ENCODE measurements at places on chromosomes 11 and 22. TPM values are rescaled to one million over a fixed set of nuclear protein-coding genes. Genes with fewer than 3 reads are reported as not detected.

Gene DDX25
- total RNA-seq: 7.4 TPM

Gene TENM4
- 4.3 TPM for total RNA-seq

Gene DCDC1
- total RNA-seq: 0.22 TPM

Gene NPTXR
- 7.8 TPM for total RNA-seq

Gene SPDYC
- total RNA-seq: 0.44 TPM

Gene TRPT1
- 31.5 TPM for total RNA-seq

Gene MIEF1
- total RNA-seq: 34.7 TPM

Gene RASL10A
- total RNA-seq: 0.92 TPM

Gene FOSL1
- 33.7 TPM for total RNA-seq

Gene HEPHL1
- 0.07 TPM for total RNA-seq

Gene LMO1
- 0.50 TPM for total RNA-seq

Gene ACO2
- total RNA-seq: 66.6 TPM

Gene NEAT1
- total RNA-seq: 11.1 TPM

Gene ALDH3B1
- not detected for total RNA-seq

Gene GRAP2
- not detected for total RNA-seq

Gene TH
- not detected for total RNA-seq

Gene VWCE
- total RNA-seq: 20.6 TPM

Gene P2RX6
- total RNA-seq: not detected

Gene FOXRED1
- total RNA-seq: 60.1 TPM

Gene KRTAP5-7
- not detected for total RNA-seq

Gene POU2AF3
- total RNA-seq: 0.52 TPM

Gene PAMR1
- 2.4 TPM for total RNA-seq

Gene POTEH
- total RNA-seq: not detected

Gene ANO9
- 12.3 TPM for total RNA-seq

Gene PRG3
- total RNA-seq: not detected

Gene RRP7A
- total RNA-seq: 101 TPM

Gene CSNK2A3
- 1.7 TPM for total RNA-seq

Gene FGF19
- total RNA-seq: 7.4 TPM

Gene KCNK4
- total RNA-seq: 0.31 TPM

Gene ZNF280B
- total RNA-seq: 8.2 TPM

Gene CCDC73
- total RNA-seq: not detected

Gene CYTH4
- not detected for total RNA-seq

Gene LRRC10B
- 0.31 TPM for total RNA-seq

Gene SCUBE1
- 1.2 TPM for total RNA-seq

Gene SCGB1A1
- not detected for total RNA-seq

Gene APOL5
- not detected for total RNA-seq

Gene NCAM1
- total RNA-seq: 2.2 TPM

Gene FBXO3
- total RNA-seq: 18.9 TPM

Gene UBQLNL
- total RNA-seq: not detected

Gene SLC22A6
- not detected for total RNA-seq

Data from H9 (cell line).